A549 treated with RU486 at 1 μM for 4 hours (cell line): ENCODE measurements at places on chromosomes 12 and 14. TPM values are rescaled to one million over a fixed set of nuclear protein-coding genes. Genes with fewer than 3 reads are reported as not detected.

The TAS2R31 gene
- total RNA-seq = 0.14 to 0.33 TPM (median 0.18 TPM) in 4 of 5 replicates, not detected in the other

The SPX gene
- total RNA-seq = 1.9 to 2.3 TPM (median 2.1 TPM) in 5 replicates

The PAX9 gene
- total RNA-seq = 1.4 to 2.9 TPM (median 2.5 TPM) in 5 replicates

The SLC17A8 gene
- total RNA-seq = 0.02 TPM in 1 of 5 replicates, not detected in the others

The TECPR2 gene
- 5.0 to 7.4 TPM (median 7.2 TPM) in 5 replicates for total RNA-seq

The REP15 gene
- total RNA-seq = 0.12 to 0.65 TPM (median 0.40 TPM) in 4 of 5 replicates, not detected in the other

The MGST1 gene
- 790 to 853 TPM (median 824 TPM) in 5 replicates for total RNA-seq

The GPX2 gene
- 175 to 318 TPM (median 203 TPM) in 5 replicates for total RNA-seq

The TMEM233 gene
- total RNA-seq = 0.06 to 0.13 TPM (median 0.07 TPM) in 3 of 5 replicates, not detected in the others

The TCP11L2 gene
- total RNA-seq = 2.3 to 4.8 TPM (median 2.5 TPM) in 5 replicates

The POLE2 gene
- 8.3 to 15.6 TPM (median 13.8 TPM) in 5 replicates for total RNA-seq
